CD14-positive monocyte (primary cell): ENCODE measurements at places on chromosomes 12 and 14. TPM values are rescaled to one million over a fixed set of nuclear protein-coding genes. Genes with fewer than 3 reads are reported as not detected.
A peak's percentile ranks its signal among the peaks of the same experiment; 100 is the strongest.

DNA sequence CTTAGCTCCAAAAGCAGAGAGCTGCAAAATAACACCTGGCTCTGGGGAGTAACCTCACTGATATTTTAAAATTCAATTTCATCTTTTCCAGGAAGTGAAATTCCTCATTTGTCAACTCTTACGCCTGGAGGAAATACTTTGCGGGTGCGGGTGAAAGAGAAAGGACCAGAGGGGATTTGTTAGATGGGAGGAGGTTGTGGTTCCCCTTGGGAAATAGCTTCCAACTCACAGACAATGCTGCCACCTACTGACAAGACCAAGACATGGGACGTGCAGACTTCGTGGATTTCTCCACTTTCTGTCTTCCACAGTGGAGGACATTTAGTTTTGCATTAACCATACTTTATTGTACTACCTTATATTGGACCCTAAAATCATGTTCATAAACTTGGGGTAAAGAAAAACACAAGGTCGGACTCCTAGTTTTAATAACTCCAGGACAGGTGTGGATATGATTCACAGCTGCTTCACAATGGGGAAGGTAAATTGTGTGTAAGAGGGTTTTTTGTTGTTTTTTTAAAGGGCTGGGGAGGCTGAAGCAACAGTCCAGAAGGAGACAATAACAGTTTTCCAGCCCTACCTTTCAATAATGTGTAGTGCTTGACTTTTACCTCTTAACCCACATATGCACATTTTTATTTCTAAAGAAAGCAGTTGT, 10.8 kb downstream of the FBXL14 start:
- H3K4me3 ChIP-seq = no peak overlapping the region
- peak; percentile 70 for DNase-seq
- no peaks in the 10 kb centered on the region for H3K27me3 ChIP-seq
- H3K4me1 ChIP-seq = peaks cover 4% of the 10 kb centered on the region

DNA sequence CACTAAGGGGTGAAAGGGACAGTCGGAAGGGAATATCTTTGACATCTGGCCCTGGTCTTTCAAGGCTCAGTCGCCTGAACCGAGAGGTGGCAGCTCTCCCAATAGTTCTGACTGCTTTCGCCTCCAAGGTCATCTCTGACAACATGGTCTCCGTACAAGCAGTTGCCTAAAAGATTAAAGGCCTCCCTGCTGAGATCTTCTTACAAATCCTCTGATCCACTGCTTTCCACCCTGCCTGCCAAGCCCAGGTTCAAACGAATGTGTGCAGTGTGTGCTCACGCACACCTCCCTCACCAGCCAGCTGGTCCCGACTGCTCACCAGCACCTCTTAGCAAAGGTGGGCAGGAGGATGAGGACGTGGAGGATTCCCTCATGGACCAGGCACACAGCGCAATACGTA, 10.4 kb downstream of the B4GALNT3 start:
- H3K4me3 ChIP-seq = no peak overlapping the region
- no peak for DNase-seq
- no peaks in the 10 kb centered on the region for H3K36me3 ChIP-seq
- H3K4me1 ChIP-seq = no peaks in the 10 kb centered on the region

The SSPN gene
- not detected for polyA plus RNA-seq

- no peak for DNase-seq
- peak overlapping the region; percentile 89 for H3K4me3 ChIP-seq
- H3K4me1 ChIP-seq = peaks cover 40% of the 10 kb centered on the region
- no peaks in the 10 kb centered on the region for H3K36me3 ChIP-seq
These were observed 1.3 kb upstream of the ATP2A2 start for GRCh38 chr12:110279566-110280375.

The OR6C70 gene
- polyA plus RNA-seq = not detected

The HOXC10 gene
- polyA plus RNA-seq = not detected

The TMEM30B gene
- not detected for polyA plus RNA-seq

GRCh38 chr14:52950898-52951680, at the start of gene FERMT2:
FERMT2 (minus strand) TSS chr14:52951050; CDS start chr14:52950568, 482 bp downstream.
- no peaks in the 10 kb centered on the region for H3K36me3 ChIP-seq
- peaks cover 72% of the 10 kb centered on the region for H3K27me3 ChIP-seq
- DNase-seq = no peak
- peak within 1 kb of the TSS; percentile 15 for H3K4me3 ChIP-seq
- H3K4me1 ChIP-seq = peaks cover 15% of the 10 kb centered on the region
- no peak within 1 kb of the TSS for H3K27ac ChIP-seq

DNA sequence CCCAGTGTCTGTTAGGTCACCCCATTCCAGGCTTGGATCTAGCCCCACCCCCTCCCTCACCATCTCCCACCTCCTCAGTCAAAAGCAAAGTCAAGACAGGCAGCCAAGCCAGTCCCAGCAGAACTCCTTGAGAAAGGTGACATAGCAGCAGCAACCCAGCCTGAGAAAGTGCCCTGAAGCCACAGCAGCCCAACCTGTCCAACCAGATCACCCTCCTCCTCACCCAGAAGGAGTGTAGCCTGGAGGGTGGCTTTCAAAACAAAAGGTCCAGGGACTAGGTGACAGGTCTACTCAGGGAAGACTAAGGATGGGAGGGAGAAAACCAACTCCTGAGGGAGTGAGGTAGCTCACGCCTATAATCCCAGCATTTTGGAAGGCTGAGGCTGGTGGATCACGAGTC, 5.2 kb downstream of the RAB15 start:
- no peak overlapping the region for H3K4me3 ChIP-seq
- H3K27me3 ChIP-seq = peaks cover 22% of the 10 kb centered on the region
- H3K27ac ChIP-seq = no peak overlapping the region
- H3K4me1 ChIP-seq = peaks cover 5% of the 10 kb centered on the region
- no peak for DNase-seq

DNA sequence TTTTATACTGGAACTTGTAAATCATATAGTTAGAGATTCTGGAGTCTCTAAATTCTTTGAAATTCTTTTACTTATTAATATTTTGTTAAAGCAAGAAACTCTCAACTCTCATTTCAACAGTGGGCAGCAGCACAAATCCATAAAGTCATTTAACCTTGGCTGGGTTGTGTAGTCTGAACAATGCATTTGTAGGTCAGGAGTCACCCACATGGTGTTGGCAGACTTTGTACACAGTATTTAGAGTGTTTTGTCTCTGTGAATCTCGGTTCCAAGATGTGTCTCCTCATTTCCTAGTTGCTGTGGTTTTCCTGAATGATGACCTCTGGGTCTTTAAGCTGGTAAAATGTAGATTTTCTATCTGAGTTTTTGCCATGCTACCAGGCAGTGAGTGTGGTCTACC, 20.8 kb upstream of the STRAP start:
- H3K36me3 ChIP-seq = no peaks in the 10 kb centered on the region
- DNase-seq = no peak
- H3K27ac ChIP-seq = no peak overlapping the region
- H3K4me3 ChIP-seq = no peak overlapping the region

DNA sequence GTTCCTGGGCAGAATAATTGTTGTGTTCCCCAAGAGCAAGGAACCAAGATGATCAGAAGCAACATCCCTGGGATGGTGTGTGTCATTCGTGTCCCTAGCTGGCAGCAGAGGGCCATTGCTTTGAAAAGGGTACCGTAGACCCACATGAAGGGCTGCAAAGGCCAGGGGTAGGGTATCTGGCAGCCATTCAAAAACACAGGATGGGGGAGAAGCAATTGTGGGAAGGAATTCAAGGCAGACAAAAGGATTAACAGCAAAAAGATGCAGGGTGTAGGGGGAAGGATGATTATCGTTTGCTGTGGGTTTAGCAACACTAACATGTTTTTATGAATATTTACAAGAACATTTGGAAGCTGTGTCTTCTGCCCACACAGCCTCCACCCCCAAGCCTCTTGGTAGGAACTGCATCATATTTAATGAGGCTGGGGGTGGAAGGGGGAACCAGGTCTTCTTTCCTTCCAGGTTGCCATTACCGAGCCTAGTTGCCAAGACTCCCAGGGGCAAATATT, 169.0 kb upstream of the G2E3 start:
- H3K4me3 ChIP-seq = no peak overlapping the region
- no peak overlapping the region for H3K27ac ChIP-seq
- no peaks in the 10 kb centered on the region for H3K27me3 ChIP-seq
- DNase-seq = no peak

The STON2 gene
- 2.5 and 3.2 TPM in 2 replicates for polyA plus RNA-seq

The DNAH10 gene
- not detected for polyA plus RNA-seq

GRCh38 chr14:68307790-68308168, 485.1 kb downstream of the ZFP36L1 start:
- no peak for DNase-seq
- no peaks in the 10 kb centered on the region for H3K36me3 ChIP-seq
- H3K4me3 ChIP-seq = no peak overlapping the region
- no peak overlapping the region for H3K27ac ChIP-seq
- H3K27me3 ChIP-seq = no peaks in the 10 kb centered on the region

- no peak overlapping the region for H3K27ac ChIP-seq
- no peaks in the 10 kb centered on the region for H3K27me3 ChIP-seq
- no peak overlapping the region for H3K4me3 ChIP-seq
- no peaks in the 10 kb centered on the region for H3K4me1 ChIP-seq
- no peak for DNase-seq
These were observed 38.0 kb downstream of the CLMN start for GRCh38 chr14:95281560-95282176.

GRCh38 chr14:82230748-82231147, 697.1 kb upstream of the SEL1L start:
- no peak overlapping the region for H3K27ac ChIP-seq
- no peaks in the 10 kb centered on the region for H3K27me3 ChIP-seq
- DNase-seq = no peak
- H3K36me3 ChIP-seq = no peaks in the 10 kb centered on the region
